ENCODE measurements at places on chromosomes 4 and X.

DNA sequence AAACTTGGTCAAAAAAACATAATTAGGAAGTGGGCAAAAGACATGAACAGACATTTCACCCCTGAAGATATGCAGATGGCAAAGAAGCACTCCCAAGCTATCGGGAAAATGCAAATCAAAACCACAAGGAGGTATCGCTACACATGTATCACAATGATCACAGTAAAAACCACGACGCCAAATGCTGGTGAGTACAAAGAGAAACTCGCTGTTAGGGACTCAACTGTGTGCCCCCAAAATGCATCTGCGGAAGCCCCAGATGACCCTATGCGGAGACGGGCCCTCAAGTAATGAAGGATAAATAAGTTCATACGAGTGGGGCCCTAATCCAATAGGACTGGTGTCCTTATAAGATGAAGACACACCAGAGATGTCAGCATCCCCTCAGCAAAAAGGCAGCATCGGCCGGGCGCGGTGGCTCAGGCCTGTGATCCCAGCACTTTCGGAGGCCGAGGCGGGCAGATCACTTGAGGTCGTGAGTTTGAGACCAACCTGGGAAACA, 10.2 kb downstream of the GAK start:
- no peak for DNase-seq

DNA sequence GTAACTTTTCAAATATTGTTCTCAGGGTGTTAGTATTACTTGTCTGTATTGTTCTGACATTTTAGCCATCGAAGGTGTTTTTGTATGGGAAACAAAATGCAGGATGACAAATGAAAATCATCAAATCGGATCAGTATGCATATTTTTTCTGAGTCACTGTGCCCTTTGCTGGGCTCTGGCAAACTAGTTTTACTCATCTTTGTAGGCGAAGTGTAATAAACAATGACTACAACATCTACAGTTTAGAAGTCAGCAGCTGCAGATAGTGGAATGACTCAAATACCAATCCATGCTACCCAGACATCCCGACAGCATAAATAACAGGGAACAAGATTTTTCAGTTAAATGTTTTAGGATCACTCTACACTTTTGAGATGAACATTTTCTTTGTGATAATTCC, 557.3 kb upstream of the TENM3 start:
- DNase-seq, result no peak

- no peak for DNase-seq
Observed at GRCh38 chrX:23937100-23937499, 29.3 kb downstream of the CXorf58 start.

GRCh38 chrX:9848718-9849479, 62.7 kb downstream of the SHROOM2 start:
- DNase-seq, result no peak

- no peak for DNase-seq
Observed at GRCh38 chr4:185589067-185589836, 53.9 kb upstream of the PDLIM3 start.

- DNase-seq, result no peak
Observed at GRCh38 chr4:139858436-139859205, 193.0 kb downstream of the MGST2 start.

GRCh38 chr4:149914119-149915115, 98.8 kb upstream of the IQCM start:
- peak; percentile 37 for DNase-seq

- DNase-seq, result no peak
Observed at GRCh38 chr4:156969911-156970310, 1.7 kb downstream of the PDGFC start.

DNA sequence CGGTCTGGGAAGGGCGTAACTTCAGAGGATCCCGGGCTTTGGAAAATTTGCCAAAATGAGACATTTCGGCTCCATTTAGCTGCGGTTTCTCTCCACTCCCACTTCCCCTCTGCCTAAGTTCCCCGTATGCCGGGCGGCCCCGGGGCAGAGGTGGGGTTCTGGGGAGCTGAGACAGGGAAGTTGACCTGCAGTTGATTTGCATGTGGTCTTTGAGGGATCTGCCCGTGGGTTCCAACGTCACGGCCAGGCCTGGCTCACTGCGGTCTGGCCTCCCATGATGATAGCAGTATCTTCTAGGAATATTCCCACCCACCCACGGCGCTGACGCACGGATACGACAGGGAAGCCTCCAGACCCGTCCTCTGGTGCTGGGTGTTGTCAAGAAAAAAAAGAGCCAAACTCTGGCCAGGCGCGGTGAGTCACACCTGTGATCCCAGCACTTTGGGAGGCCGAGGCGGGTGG, 27.3 kb upstream of the CRLF2 start:
- DNase-seq, result no peak

GRCh38 chrX:72659723-72660122, 54.4 kb downstream of the PHKA1 start:
- DNase-seq, result no peak

GRCh38 chr4:155805016-155805415, 46.2 kb downstream of the GUCY1B1 start:
- no peak for DNase-seq

- DNase-seq, result peak; percentile 64
Observed at GRCh38 chrX:150841456-150842197, 56.8 kb downstream of the CD99L2 start.

- no peak for DNase-seq
Observed at GRCh38 chr4:6257247-6258025, 12.2 kb upstream of the WFS1 start.

- DNase-seq, result no peak
Observed at GRCh38 chrX:26586570-26586969, 370.6 kb downstream of the MAGEB5 start.

- peak; percentile 79 for DNase-seq
Observed at GRCh38 chr4:104490770-104491480, 3.8 kb downstream of the CXXC4 start.

- no peak for DNase-seq
Observed at GRCh38 chr4:59200992-59201391, 1999.1 kb upstream of the ADGRL3 start.

GRCh38 chr4:68577590-68577989, 1.5 kb upstream of the UGT2B17 start:
- DNase-seq, result no peak

- DNase-seq, result no peak
Observed at GRCh38 chr4:158704274-158704673, 18.9 kb downstream of the PPID start.

DNA sequence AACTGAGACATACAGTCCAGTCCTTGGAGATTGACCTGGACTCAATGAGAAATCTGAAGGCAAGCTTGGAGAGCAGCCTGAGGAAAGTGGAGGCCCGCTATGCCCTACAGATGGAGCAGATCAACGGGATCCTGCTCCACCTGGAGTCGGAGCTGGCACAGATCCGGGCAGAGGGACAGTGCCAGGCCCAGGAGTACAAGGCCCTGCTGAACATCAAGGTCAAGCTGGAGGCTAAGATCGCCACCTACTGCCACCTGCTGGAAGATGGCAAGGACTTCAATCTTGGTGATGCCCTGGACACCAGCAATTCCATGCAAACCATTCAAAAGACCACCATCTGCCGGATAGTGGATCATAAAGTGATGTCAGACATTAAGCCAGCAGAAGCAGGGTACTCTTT, 20.4 kb upstream of the FRMPD3 start:
- DNase-seq, result no peak

GRCh38 chrX:134679221-134679620, 20.9 kb upstream of the PLAC1 start:
- no peak for DNase-seq

DNA sequence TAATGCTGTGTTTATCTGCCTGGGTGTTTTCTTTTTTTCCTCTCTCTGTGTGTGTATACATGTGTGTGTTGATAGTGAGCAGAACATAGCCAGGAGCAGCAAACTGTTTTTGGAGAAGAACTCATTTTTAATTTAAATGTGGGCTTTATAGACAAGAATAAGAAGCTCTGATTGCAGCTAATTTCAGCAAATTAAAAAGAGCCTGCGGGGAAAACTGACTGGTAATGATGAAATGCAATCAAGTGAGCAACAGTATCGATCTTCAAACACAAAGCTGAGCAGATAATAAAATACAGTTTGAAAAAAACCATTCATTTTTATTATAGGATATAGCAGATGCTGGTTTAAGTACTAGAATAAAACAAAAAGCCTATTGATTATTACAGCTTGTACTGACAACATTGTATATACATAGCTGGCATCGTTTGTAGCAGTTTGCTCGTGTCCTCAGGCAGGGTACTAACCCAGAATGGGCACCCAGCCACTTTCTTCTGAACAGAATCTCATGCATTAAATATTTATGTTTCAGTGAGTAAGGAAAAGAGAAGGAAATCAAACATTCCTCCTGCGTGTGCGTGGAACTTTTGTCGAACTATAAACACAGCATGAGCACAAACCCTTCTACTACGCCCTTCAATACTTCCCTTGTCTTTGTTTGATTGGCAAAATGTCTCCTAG, 73.5 kb upstream of the ZFP42 start:
- no peak for DNase-seq

- DNase-seq, result no peak
Observed at GRCh38 chr4:7985072-7985471, 45.4 kb upstream of the AFAP1 start.

- DNase-seq, result no peak
Observed at GRCh38 chrX:88416002-88416401, 331.0 kb upstream of the CPXCR1 start.

DNA sequence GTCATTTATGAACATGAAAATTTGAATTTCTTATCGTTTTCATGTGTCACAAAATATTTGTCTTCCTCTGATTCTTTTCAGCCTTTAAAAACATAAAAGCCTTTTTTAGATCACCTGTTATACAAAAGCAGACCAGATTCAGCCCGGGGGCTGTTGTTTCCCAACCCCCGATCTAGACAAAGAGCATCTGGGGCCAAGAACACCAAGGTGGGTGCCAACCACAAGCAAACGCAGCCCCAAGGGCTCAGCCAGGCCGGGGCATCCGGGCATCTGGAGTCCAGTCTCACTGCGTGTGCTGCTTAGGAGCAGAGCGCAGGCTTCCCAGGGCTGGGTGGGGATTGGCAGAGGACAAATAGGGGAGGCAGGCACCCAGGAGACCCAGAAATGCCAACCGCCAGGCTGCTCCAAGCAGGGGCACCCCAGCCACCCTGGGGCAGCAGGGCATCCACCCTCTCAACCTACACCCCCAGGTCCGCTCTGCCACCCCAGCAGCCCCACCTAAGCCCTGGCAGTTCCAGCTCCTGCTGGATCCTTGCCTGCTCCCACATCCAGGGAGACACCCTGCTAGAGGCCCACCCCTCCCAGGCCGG, 78.0 kb downstream of the HMX1 start:
- DNase-seq, result no peak

DNA sequence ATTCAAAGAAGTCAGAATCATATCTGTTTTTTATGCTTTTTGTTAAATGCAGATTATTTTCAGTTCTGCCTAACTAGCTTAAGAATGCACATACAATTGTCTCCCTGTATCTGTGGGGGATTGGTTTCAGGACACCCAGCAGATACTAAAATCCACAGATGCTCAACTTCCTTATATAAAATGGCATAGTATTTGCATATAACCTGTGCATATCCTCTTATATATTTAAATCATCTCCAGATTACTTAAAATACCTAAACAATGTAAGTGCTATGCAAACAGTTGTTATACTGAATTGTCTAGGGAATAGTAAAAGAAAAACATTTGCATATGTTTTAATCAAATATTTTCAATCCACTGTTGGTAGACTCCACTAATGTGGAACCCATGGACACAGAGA, 279.4 kb downstream of the TMA16 start:
- DNase-seq, result no peak

GRCh38 chrX:47590984-47591383, 8.7 kb downstream of the TIMP1 start:
- DNase-seq, result no peak

DNA sequence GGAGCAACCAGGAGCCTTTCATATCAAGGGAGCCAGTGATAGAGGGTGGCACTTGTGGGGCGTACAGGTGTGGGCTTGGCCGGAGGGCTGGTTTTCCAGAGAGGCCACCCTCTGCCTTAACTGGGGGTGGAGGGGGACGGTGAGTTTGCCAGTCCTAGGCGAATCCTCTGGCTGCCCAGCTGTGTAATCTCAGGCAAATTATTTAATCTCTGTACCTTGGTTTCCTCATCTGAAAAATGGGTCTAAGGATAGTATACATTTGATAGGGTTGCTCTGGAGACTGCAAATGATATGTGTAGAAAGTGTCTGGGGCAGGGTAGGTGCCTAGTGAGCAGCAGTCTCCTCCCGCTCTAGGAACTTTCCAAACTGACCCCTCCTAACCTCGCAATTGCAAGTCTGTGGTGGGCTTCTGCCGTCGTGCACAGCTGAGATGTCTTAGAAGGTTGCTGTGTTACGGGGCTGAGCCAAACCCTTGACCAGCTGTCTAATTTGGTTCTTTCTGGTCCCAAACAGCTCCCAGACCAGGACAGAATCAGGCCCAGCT, 3.8 kb upstream of the CXCR3 start:
- no peak for DNase-seq

- DNase-seq, result no peak
Observed at GRCh38 chrX:151031391-151031975, 48.3 kb downstream of the HMGB3 start.

DNA sequence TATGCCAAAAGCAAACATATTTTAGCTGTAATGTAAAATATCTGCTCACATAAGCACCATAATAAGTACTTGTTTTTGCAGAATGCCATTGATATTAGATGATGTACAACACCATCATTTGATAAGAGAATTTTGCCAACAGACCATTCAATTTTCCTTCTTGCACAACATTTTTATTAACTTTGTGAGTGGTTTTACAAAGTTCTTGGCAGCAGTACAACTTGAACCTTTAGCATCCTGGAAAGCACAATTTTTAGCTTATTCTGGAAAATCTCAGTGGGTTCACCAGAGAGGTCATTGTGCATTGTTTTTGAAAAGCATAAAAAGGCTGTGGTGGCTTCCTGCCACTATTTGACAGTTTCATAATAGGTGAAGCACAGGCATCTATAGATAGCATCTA, 26.4 kb upstream of the REPS2 start:
- DNase-seq, result no peak

DNA sequence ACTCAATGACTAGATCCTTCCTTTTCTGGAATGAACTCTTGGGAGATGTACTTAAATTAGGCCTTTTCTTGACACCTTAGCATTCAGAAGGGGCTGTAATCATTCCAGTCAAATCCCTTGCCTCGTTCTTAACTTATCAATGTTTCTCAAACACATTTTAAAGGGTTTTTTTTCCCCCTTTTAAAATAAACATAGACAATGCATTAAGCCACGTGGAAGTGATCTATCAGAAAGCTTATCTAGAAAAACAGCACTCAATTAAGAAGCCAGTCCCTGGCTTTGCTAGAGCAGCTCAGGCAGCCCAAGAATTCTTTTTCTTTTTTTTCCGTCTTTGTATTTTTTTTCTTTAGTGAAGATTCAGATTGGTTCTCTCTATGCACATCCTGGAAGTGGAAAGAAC, 118.2 kb downstream of the PCDH7 start:
- DNase-seq, result no peak

DNA sequence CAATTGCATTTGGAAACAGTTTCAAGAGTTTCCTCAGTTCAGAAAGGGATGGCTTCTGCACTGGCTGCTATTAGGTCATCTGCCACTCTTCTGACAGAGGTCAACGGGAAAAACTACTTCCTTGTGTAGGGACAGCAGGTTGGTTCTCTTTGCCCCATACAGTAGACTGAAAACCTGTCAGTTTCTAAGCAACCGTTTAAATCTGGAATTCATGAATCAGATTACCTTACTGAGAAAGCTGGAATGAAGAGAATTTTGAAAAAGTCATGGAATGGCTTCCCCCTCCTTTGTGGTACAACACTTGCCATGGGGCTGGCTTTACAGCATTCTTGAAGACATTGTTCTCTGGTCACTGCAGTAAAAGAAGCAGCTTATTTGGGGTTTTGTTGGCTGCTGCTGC, 240.3 kb downstream of the IL1RAPL2 start:
- no peak for DNase-seq

GRCh38 chr4:79626611-79627010, 218.6 kb upstream of the GK2 start:
- DNase-seq, result no peak

GRCh38 chrX:110044346-110045249, 41.7 kb downstream of the TMEM164 start:
- DNase-seq, result no peak

Measured in NCI-H1105 treated with DMSO at 0.1 percent for 48 hours (cell line).